Stimulated activated CD4-positive, alpha-beta T cell treated with anti-CD3 and anti-CD28 coated beads, Interleukin-12 subunit alpha, Interleukin-12 subunit beta, amount 100 ng/mL, for 24 hours (primary cell): ENCODE measurements at places on chromosomes 3 and 15.

DNA sequence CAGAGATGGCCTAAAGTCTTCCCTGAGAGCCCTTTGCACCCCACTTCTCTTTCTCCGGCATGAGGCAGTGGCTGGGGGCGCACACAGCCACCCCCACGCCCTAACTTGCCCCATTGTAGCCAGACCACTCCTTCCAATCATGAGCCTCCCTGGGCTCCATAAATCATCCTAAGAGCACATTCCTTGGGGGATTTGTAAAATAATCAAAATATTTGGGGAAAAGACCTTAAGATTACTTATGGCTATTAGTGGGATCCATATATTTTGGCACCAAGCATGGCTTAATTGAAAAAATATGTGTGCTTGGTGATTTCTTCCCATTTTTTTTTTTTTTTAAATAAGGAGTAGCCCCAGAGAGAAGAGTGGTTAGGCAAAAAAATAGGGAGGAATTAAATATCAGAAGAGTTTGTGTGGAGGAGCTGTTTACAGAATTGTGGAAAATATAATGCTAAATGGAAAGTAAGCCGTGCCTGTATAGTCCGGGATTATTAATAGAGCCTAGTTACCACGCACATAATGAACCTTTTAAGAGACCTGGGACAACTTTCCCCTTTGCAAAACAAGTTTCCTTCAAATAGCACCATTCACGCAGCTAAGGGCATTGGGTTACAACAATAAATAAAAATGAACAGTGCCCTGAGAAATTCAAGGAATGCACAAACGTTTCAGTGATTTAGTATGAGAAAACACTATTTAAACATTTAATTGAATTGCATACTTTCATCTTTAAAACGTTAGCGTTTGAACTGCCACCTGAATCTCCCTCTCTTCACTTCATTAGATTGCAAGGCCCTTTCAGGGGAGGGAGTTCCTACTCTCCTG lies 46.1 kb downstream of the SMAD6 start:
- no peak for DNase-seq

- no peak for DNase-seq
Measured at GRCh38 chr3:186152889-186153292, 44.0 kb upstream of the ETV5 start.

- DNase-seq: no peak
Measured at GRCh38 chr3:51887620-51888019, 12.2 kb upstream of the IQCF5 start.

GRCh38 chr3:88031642-88032077 lies 27.1 kb downstream of the CGGBP1 start:
- no peak for DNase-seq

- DNase-seq: no peak
Measured at GRCh38 chr15:95987299-95987698, 343.2 kb upstream of the NR2F2 start.

DNA sequence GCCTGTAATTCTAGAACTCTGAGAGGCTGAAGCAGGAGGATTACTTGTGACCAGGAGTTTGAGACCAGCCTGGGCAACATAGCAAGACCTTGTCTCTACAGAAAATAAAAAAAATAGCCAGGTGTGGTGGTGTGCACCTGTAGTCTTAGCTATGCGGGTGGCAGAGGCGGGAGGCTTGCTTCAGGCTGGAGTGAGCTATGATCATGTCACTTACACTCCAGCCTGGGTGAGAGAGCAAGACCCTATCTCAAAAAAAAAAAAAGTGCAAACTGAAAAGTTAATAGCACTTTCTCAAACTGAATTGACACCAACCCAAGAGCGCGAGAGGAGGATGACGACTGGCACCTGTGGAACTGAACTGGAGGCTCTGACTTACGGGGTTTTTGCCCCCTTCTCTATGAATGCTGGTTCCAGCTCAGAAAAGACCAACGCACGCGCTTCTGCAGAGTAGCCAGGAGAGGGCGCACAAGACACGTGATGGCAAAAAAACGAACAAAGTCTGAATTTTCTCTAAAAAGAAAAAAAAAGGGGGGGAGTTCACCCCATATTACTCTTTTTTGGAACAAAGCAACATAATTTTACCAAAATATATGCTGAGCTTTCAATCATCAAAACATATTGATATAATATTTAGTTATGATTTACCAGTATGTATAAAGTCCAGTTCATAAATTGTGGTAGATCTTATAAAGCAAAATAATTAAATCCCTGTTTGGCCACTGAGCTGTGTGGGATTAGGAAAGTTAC lies 23.7 kb downstream of the CFAP92 start:
- DNase-seq: peak; percentile 23

DNA sequence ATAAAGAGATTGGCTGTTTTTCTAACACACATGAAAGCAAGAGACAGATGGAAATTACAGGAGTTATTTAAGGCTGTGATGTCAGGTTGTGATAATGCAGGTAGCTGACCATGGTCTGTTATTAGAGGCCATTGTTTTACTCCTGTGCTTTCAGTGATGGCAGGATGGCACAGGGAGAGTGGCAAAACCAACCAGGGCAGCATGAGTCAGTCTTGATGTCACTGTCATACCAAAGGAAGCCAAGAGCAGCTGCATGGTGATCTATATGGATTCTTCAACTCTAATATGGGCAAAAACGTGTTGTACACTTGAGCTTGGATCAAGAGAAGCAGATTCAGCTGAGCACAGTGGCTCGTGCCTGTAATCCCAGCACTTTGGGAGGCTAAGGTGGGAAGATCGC lies 91.8 kb upstream of the LMOD3 start:
- no peak for DNase-seq
